Ecto neural progenitor cell (in vitro differentiated cells): ENCODE measurements at places on chromosomes 5 and 9.
A peak's percentile ranks its signal among the peaks of the same experiment; 100 is the strongest.

- DNase-seq, result no peak
Measured at GRCh38 chr9:137916540-137916939, 39.0 kb downstream of the CACNA1B start.

GRCh38 chr9:77251050-77251449 lies 73.7 kb downstream of the VPS13A start:
- DNase-seq, result no peak

DNA sequence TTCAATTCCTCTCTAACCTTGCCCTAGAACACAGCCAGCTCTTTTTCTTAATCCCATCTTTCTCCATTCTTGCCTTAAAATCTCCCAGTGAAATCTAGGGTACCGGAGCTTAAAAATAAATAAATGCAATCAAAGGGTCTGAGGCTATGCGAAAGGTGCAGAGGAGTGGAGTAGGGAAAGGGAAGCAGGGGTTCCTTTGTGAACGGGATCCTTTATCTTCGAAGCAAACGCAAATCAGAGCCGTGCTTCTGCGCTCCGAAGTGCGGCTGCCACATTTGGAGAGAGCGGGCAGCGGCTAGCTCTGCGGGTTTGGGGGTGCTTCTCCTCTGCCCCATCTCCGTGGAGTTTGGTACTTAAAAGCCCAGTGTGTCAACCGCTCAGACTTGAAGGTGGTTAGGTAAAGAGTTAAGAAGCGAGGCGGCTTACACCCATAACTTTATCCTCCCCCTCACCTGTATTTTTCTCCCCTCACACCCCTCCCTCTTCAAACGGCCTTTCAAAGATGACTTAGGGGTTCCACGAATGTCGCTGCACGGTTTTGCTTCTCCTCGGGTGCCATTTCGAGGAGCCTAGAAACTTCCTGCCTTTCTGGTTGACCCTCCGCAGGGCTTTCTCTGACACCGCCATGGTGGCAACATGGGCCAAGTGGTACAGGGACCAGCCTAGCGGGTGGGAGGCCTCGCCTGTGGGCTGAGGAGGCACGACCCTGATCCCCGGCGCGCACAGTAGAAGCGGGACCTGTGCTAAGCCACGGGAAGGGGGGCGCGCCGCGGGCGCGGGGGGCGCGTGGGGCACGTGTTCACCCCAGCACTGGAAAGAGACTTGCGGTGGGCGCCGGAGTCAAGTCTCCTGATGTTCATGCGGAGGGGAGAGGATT lies 31.7 kb upstream of the NFIB start:
- peak; percentile 58 for DNase-seq

- DNase-seq, result no peak
Measured at GRCh38 chr9:4080921-4081895, 218.7 kb downstream of the GLIS3 start.

GRCh38 chr9:134215699-134216448 lies 51.5 kb upstream of the RNU6ATAC start:
- DNase-seq, result no peak

DNA sequence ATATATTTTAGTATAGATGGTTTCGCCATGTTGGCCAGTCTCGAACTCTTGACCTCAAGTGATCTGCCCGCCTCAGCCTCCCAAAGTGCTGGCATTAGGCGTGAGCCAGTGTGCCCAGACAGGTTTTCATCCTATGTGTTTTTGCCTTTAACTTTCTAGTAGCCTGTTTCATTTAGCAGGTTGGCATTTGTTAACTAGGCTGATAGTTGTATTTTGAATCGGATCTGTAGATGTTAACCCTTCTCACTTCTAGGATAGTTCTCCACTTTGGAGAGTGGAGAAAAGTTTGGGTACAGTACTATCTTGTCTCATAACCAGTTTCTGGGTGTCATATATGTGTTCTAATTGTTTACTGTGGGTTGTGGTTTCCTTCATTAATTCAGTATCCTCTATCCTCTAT lies 7.3 kb upstream of the FGF18 start:
- DNase-seq, result no peak

DNA sequence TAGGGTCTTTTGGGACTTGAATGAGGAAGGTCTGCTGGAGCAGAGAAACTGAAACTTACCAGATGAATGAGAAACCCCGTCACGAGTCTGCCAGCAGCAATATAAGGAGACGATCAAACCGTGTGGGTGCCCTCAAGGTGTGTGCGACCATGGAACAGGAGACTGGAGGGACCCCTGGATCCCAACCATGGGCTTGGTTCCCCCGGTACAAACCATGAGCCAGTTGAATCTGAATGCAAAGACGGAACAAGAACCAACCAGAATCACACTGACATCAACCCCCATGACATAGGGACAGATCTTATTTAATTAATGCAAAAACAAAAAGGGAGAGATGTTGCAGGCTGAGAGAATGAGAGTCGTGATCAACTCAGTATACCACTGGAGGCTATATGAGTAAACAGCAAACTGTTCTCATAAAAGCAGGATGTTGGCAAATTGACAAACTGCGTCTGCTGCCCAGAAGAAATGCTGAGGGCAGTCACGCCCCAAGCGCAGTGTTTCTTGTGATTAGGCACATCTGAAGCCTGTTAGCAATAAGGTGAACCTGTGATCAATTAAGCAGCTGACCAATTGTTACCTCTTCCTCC lies 475.5 kb upstream of the ACO1 start:
- no peak for DNase-seq

- DNase-seq, result no peak
Measured at GRCh38 chr9:105171076-105171475, 73.4 kb upstream of the SLC44A1 start.

DNA sequence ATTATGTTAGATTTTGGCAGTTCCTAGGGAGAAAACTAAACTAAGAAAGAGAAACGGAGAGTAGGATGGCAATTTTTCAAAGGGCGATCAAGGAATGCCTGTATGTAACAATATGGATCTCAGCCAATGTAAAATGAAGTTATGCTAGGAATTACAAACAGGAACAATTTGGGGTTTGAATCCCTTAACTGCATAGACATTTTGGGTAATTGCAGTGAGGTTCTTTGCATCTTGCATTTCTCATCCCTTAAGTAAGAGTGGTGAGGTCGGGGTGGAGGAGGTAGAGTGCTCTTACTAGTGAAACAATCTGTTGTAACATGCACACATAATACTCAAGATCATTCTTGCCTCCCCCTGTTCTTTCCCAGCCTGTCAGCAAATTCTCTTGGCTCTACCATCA lies 137.6 kb downstream of the NPR3 start:
- no peak for DNase-seq

GRCh38 chr9:74953235-74953751 lies 581 bp upstream of the C9orf40 start:
- no peak for DNase-seq

GRCh38 chr9:86829496-86830046 lies 117.7 kb downstream of the GAS1 start:
- no peak for DNase-seq

DNA sequence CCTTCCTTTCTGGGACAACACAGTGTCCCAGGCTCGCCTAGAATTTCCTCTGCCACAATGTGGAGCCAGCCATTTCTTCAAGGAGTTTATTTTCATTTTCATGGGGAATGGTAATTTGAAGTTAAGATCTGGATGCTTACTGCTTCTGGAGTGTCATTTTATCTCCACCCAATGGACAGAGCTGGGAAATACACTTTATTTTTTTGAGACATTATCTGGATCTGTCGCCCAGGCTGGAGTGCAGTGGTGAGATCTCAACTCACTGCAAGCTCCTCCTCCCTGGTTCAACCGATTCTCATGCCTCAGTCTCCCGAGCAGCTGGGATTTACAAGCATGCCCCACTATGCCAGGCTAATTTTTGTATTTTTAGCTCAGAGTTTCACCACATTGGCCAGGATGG lies 12.7 kb upstream of the THG1L start:
- DNase-seq, result no peak

DNA sequence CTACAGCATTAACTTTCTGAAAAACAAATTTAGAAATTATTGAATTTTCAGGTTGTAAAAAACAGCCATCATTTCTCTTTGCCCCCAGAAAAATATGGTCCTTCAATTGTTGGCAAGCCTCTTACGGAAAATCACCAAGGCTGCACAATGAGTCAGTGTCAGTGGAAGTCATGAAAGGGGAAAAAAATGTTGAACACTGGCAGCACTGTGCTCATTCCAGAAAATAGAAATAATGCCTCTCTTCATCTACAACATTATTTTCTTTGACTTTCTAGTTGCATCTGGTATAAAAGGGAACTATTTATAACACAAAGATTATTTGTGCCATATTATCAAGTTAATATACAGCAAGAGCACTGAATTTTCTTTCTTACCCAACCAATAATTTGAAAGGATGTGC lies 26.7 kb upstream of the STK32A start:
- no peak for DNase-seq

- DNase-seq, result no peak
Measured at GRCh38 chr9:112325127-112325526, 8.3 kb downstream of the PTBP3 start.

DNA sequence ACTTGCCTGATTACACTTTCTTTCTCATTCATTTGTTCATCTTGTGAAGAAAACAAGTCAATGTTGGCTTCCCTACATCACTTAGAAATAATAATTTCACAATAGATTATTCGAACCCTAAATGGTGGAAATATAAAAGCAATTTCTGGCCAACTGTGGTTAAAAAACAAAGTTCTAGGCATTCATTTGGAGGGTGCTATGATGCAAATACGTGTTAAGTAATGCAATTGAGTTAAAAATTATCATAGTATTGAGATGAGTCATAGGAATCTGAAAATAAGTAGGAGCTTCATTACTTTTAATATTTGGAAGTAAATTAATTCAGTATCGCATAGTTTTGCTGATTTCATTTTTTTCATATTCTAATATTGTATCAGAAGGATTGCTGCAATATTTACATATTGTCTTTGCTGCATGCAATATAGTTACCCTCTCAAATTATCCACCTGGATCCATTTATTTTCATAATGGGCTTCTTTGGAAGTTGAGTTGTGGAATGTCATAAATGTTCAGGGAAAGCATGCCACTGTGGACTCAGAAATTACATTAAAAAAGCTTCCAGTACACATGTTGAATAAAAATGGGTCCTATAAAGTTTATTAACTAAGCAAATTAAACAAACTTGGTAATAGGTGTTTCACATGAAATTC lies 647.7 kb upstream of the WWC1 start:
- no peak for DNase-seq

- no peak for DNase-seq
Measured at GRCh38 chr9:129094387-129095169, 13.7 kb downstream of the DOLPP1 start.

- no peak for DNase-seq
Measured at GRCh38 chr5:156087577-156088110, 239.3 kb upstream of the SGCD start.

DNA sequence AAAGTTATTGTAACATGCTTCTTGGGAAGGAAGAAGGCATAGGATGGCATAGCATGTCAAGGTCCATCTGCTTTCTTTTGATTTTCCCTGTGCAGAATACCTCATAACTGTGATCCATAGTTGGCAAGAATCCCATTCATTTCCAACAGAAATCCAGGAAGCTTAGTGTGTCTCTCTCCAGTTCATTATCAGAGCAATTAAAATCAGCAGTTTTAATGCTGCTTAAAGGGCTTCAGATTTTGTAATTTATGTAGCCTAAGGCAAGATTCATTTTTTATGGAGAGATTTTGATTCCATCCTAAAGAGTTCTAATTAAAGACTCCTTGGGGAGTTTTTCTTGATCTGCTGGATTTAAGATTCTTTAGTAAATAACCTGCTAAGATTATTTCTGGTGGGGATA lies 560.1 kb downstream of the PDE4D start:
- DNase-seq, result no peak

DNA sequence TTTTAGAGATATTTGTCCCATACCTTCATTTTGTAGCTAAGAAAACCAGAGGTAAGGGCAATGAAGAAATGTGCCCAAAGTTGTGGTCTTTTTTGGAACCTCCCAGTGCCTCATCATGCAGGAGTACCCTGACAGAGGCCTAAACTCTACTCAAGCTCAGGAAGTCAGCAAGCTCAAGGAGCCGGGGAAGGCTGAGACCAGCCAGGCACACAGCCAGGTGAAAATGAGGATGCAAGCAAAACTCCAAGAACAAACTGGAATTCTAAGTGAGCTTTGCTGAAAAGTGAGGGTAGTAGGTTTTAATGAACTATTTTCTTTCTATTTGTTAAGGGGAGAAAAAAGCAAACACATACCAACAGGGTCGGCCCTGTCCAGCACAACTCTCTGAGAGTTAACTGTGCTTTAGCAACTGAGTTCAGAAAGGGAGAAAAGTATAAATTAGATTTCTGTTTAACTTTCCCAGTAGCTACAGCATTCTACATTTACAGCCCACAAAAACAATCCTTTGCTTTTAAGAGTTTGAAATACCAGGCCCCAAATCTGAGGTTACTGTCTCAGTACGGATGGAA lies 146.4 kb downstream of the GNAQ start:
- no peak for DNase-seq
